ENCODE measurements at places on chromosomes 5 and 9.

DNA sequence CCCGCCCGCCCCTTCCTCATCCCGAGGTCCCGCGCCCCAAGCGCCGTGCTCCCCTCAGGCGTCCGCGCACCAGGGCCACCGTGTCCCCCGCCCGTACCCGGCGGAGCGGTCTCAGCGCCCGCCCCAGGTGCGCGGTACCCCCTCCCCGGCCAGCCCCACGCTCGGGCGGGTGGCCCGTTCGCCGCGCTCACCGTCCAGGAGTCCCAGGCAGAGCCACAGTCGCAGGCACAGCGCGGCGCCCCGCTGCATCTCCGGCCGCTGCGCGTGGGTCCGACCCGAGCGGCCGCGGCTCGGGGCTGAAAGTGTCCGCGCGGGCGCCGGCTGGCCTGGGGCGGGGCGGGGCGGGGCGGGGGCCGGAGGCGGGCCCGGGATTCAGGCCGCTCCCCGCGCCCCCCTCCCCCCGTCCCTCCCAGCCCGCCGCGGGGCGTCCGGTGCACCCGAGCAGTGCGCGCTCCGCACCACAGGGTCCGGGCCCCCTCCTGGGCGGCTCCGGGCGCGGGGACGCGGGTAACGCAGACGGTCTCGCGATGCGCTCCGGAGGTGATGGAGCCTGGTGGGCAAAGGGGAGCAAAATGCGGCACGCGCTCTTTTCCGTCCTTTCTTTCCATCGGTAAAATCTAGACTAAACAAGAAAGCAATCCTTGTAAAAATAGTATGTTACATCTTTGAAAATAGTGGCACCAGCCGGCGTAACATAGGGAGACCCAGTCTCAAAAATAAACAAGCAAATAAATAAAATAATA, at the start of gene FLT4:
Gene FLT4 (minus strand): TSS at position 304 of the 743 bp plus-strand sequence. CDS start 55 bp downstream, at position 249.
- DNase-seq: no peak

- no peak for DNase-seq
Measured at GRCh38 chr5:74949976-74950375, 83.8 kb upstream of the FAM169A start.

DNA sequence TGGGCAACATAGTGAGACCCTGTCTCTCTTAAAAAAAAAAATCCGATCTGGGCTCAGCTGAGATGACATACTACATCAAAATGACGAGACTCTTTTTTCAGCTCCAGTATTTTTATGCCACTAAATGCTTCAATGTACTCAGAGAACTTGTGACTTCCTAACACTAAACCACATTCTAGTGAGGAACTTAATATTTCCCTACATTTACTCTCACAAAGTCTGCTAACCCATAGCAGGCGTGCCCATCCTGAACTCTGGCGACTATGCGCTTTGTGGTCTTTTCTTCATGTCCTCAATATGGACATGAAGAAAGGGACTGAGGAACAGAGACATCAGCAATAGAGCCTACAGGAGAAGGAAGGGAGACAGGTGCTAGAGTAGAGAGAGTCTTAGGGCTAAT, 41.3 kb downstream of the ITK start:
- DNase-seq: no peak

DNA sequence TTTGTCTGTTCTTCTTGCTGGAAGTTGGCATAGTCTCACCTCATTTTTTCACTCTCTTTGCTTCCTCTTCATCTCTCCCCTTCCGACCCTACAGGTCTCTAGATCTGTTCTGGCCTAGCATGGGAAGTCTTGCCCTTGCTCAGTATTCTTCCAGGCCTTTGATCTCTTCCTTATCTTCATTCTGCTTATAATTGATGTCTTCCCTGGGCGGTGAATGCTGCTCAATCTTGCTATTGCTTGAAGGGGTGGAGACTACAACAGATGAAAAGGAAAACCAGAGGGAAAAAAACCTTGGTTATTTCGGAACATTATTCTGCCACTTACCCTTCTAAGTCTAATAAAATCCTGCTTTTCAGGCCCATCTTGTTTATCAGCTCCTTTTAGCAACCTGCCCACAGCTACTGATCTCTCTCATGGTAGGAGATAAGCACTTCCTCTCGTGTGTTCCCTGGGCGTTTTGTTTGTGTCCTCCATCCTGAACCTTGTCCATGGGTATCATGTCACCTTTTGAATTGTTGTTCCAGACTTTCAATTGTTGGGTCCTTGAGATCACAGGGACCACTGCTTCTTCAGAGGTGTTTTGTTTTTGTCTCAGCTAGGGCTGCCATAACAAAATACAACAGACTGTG, 375.6 kb downstream of the ADGRV1 start:
- DNase-seq: no peak

DNA sequence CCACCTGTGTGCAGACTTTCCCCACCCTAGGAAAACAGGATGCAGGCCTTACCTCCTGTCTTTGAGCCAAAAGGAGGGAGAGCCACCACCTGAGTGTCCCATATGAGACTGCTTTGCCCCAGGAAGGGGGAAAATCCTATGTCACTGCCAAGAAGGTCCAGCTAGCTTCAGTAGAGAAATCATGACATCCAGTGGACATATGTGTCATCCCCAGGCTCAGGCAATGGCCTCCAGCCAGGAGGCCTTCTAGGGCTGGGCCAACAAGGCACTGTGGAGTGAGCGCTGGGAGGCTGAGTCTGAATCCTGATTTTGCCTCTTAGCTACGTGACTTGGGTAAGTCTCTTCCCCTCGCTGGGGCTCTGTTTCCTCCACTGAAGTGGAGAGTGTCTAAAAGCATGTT, 60.2 kb downstream of the SMIM23 start:
- no peak for DNase-seq

GRCh38 chr5:33299621-33300208, 141.1 kb upstream of the TARS1 start:
- no peak for DNase-seq

DNA sequence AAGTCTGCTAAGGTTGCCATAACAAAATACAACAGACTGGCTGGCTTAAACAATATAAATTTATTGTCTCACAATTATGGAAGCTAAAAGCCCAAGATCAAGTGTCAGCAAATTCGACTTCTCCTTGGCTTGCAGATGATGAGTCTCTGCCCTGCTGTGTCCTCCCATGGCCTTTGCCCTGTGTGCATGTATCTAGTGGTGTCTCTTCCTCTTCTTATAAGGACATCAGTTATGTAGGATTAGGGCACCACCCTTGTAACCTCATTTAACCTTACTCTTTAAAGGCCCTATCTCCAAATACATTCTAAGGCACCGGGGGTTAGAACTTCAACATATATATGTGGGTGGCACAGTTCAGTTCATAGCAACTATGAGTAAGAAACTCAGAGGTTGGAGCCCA, 157.9 kb upstream of the RASA1 start:
- no peak for DNase-seq

GRCh38 chr5:133952729-133953567, 15.5 kb downstream of the C5orf15 start:
- no peak for DNase-seq

GRCh38 chr9:114091711-114092110, 7.4 kb downstream of the KIF12 start:
- no peak for DNase-seq

GRCh38 chr9:79346350-79347020, 225.3 kb upstream of the TLE4 start:
- DNase-seq: no peak

DNA sequence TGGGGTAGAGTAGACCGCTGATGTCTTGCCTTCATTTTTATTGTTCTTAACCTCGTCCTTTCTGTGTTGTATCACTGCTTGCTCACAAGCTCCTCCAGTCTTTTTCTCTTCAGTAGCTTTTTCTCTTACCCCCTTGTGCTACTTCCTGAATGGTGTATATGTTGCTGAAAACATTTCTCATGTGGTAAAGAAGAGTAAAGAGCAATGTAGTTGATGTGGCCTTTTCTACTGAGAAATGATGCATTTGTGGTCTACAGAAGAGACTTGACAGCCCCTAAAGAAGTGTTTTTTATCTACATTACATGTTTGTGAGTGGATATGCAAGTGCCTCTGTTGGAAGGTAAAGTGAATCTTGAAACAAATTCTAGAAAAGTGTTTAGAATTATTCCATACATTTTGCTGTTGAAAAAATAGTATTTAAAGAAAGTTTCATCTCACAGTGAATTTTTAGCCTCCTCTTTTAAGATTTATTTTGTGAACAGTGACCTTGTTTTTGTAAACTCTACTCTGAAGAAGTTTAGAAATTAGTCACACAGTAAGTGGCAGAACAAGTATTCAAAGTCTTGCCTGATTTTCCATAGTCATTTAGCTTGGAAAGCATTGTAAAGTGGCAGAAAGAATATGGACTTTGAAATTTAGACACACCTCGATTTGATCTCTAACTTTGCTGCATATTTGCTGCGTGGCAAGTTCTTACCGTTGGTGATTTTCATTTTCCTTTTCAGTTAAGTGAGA, 17.4 kb downstream of the CDC42SE2 start:
- no peak for DNase-seq

GRCh38 chr5:76736679-76737556, 21.0 kb downstream of the F2R start:
- no peak for DNase-seq

DNA sequence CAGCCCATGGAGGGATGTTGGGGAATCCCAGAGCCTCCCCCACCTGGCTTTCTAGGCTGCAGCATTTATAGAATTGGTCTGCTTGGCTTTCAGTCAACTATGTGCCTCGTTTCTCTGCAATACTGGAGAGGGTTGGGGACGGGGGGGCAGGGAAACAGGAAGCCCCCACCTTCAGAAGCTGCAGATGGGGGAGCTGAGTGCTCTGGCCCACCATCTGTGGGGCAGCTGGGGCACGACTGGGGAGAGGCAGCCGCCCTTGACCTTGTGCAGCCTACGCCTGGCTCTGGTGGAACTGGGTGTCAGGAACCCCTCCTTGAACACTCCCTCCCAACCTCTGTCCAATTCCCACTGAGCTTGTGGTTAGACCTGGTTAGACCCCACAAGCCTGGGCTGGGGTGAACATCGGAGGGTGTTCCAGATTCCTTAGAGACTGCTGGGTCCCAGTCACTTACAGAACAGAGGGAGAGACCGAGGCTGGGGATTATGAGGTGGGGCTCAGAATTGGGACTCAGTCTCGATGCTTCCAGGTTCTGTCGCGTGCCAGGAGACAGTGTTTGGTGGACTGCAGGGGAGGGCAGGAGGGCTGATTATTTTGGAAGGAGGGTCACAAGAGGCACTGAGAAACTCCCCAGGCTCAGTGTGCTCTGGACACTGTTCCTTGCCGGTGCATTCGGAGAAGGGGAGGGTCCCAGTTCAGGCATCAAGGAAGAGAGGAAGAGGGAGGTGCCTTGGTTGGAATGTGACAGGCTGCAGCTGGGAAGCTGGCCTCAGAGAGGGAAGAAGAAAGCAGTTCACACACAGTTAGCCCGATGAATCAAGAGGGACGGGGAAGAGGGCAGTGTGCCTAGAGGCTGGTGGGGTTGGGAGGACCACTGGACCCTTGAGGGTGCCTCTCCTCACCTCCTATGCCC, 25.6 kb downstream of the COL27A1 start:
- no peak for DNase-seq

DNA sequence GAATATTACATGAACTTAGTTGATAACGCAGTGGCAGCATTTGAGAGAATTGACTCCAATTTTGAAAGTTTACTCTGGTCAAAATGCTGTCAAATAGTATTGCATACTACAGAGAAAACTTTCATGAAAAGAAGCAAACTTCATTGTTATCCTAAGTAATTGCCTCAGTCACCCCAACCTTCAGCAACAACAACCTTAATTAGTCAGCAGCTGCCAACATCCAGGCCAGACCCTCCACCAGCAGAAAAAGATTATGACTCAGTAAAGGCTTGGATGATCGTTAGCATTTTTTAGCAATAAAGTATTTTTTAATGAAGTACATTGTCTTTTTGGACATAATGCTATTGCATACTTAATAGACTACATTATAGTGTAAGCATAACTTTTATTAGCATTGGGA, 40.8 kb upstream of the SPDL1 start:
- no peak for DNase-seq

DNA sequence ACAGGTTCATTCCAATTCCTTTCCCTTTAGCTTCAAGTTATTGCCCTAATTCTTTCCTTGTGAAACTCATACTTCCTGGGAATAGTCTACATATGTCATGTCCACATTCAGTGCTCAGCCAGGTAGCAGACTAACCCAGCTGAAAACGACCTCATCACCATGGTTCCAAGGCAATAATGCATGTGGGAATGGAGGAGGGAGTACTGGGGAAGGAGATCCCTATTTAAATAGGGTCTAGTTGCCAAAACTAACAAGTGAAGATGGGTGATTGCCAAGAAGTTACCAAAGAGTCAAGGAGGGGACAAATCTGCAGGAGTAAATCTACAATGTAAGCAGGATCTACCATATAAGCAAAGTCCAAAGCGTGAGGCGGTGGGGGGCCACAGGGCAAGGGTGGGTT, 47.3 kb upstream of the MCTP1 start:
- no peak for DNase-seq

DNA sequence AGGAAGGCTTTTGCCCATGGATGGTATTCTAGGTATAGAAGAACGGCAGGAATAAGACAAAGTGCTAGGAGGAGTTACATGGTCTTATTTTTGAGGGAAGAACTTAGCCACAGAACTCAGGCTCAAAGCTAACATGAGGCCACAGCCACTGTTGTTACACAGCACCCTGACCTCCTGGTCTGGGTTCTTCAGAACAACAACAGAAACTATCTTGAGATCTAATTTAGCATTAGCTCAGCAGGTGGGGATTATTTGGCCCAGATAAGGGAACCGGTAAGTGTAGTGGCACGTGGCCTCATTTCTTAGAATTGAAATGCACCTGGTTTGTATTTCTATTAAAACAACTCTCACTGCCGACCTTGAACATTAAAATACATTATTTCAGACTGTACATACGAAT, 1168.7 kb upstream of the SEMA6A start:
- DNase-seq: no peak

- DNase-seq: no peak
Measured at GRCh38 chr5:169022718-169023117, 278.2 kb downstream of the SLIT3 start.

DNA sequence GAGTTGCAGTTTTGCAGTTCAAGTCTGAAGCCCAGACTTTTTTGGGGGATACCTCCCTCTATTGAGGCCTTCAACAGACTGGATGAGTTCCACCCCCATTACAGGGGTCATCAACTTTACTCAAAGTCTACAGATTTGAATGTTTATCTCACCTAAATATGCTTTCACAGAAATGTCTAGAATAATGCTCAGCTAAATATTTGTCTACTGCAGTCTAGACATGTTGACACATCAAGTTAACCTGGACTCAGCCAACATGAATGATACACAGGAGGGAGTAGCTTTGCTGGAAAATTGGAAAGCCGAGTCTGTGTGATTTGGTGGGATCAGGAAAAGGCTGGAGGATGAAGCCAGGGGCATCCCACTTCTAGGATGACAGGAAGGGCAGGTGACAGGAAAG, 128.0 kb upstream of the ICE1 start:
- DNase-seq: no peak

- no peak for DNase-seq
Measured at GRCh38 chr9:106757514-106757913, 105.5 kb upstream of the ZNF462 start.

Data from activated CD8-positive, alpha-beta T cell treated with anti-CD3 and anti-CD28 coated beads for 36 hours (primary cell).